ENCODE measurements at places on chromosomes 16 and 17.

GRCh38 chr17:50830352-50830751 is 5.0 kb upstream of the WFIKKN2 start:
- DNase-seq: no peak

DNA sequence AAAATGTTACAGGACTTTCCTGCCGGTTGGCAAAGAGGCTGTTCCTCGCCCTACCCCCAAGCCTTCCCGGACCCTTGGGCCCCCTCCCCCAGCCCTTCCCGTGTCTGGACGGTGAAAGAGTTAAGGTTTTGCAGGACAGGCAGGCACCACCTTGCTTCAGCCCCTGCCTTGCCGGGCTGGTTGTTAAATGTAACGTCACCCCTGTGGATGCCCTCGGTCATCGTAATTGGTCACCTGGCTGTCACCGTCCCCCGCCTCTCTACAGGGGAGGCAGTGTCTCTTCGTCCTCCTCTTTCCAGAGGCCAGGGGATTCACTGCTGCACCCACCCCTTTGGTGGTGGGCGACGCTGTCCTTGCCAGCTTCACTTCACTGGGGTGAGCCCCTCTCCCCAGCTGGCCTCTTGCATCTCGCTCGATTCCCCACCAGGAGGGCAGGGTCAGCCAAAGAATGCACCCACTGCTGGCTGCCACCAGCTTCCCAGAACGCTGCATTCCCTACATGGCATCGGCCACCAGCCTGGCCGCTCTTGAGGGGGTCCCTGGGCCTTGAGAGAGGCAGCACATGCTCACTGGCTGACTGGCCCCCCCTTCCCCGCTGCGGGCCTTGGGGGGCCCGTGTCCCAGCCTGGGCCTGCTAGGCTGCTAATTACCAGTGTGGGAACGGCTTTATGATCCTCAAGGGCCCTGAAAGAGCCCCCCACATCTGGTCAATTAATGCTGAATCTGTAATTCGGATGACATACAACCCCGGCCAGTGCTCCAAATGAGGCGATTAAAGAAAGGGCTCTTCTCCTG is 25.2 kb upstream of the GSE1 start:
- DNase-seq: no peak

GRCh38 chr17:48603959-48604769 is 622 bp downstream of the HOXB6 start:
- no peak for DNase-seq

DNA sequence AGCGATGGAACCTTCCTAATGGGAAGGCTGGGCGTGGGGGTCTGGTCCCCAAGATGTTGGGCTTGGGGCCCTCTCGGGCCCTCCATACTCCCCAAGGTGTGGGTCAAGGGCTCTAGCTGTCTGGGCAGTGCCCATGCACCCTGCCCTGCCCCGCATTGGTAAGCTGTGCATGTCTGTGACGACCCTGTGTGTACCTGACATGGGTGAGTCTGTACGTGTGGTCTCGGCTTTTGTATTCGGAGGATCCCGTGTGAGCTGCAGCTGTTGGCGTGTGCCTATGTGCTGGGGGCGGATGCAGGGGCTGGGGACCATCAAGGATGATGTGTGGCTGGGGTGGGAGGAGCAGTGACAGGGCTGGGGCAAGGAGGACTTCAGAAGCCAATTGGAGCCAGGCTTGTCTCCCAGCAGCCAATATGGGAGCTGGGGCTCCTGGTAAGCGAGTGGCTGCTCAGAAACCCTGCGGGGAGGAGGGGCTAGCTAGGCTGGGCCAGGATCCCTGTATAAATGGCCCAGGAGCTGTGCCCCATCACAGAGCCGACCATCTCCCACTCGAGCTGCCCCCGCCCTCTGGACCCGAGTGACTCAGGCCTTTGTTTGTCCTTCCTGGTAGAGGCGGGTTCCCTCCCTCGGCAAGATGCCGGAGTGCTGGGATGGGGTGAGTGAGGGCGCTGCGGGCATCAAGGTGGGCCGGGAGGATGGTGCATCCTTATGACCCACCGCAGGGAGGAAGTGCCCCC is at the start of gene NDRG4:
Gene NDRG4, plus strand, starts transcription at position 529 of the 737 bp plus-strand sequence. Its CDS starts 106 bp downstream, at position 635.
- DNase-seq: no peak

DNA sequence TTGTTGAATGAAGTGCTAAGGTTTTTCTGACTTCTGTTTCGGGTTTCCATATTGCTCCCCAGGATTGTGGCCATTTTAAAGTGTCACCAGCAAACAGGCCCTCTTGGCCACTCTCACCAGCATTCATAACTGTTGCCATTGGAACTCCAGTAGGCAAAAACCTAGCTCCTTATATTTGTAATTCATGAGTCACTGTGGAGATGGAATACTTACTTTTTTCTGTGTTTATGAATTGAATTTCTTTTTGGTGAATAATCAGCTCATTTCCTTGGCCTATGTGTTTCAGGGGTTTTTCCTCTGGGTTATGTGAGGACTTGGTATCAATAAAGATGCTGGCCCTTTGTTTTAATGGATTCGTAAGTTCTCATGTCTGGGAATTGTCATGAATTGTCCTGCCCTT is 255.1 kb downstream of the SNX29 start:
- DNase-seq: no peak

DNA sequence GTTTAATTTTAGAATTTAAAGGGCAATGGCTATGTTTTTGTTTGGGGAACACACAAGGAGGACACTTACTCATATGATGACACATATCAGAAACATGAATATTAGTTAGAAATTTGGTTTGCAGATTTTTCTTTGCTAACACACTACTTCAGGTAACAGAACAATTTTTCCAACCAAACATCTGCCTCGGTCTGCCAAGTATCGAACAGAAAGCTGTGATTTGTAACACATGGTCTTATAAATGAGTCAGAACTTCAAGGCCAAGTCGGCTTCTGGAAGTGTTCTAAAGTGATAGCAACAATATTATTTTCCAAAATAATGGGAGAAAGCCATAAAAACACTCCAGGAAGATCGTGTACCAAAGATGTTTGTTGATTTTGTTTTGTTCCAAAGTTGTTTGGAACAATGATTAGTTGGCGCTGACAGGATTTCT is 75.9 kb upstream of the PMFBP1 start:
- DNase-seq: no peak

- peak; percentile 4 for DNase-seq
Observed at GRCh38 chr16:13866073-13866472, 53.9 kb upstream of the ERCC4 start.

DNA sequence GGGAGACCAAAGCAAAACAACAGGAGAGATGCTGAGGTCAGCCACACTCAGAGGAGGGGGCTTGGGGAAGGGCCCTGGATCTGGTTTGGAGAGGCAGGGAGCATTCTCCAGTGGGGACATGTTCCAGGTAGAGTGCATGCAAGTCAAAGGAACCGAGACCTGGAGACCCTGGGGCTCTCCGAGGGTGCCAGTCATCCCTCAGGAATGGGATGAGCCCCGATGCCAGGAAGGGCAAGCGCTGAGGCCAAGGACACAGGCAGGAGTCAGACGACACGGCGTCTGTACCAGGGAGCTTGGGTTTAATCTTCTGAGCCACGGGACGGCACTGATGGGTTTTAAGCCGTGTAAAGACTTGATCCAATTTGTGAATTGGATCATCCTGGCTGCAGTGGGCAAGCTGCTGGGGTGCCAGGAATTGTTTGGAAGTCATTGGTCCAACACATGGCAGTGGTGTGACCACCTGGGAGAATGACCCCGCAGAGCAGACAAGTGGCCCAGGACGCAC is 32.9 kb upstream of the ANKRD40CL start:
- no peak for DNase-seq

DNA sequence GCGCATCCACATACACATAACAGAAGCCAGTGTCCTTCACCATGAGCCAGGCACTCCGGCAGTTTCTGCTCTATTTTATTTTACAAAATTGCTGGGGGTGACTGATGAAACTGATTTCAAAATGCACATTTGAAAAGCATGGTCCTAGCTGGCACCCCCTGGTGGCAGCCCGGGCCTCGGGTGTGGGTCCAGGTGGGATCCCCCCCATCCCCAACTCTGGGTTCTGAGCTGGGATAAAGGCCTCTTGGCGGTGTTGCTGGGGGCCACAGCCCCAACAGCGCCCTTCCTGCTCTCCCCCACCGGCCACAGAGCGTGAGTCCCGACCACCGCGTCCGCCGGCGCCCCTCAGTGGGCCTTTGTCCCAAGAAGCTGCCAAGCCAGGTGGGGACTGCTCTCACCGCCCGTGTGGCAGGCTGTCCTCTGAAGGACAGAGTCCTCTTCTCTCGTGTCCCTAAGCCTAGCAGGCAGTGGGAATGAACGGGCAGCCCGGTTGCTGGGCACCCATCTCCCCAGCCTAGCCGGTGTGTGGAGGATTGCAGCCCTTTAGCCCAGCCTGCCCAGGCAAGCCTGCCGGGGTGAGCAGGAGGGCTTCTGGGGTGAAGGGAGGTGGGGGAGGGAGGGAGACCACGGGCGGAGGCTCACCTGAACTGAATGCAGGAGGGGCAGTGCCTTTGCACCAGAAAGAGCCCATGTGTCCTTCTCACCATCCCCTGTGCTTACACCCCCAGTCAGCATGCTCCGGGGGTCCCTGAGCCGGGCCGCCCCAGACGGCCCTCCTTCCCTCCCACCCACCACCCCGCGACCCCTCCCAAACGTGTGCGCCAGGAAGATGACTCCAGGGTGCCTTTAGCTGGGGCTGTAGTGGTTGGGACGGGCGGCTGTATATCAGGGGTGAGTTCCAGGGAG is 898 bp downstream of the SNAI3 start:
- DNase-seq: peak; percentile 43

- DNase-seq: no peak
Observed at GRCh38 chr16:85902366-85903155, 3.6 kb downstream of the IRF8 start.

DNA sequence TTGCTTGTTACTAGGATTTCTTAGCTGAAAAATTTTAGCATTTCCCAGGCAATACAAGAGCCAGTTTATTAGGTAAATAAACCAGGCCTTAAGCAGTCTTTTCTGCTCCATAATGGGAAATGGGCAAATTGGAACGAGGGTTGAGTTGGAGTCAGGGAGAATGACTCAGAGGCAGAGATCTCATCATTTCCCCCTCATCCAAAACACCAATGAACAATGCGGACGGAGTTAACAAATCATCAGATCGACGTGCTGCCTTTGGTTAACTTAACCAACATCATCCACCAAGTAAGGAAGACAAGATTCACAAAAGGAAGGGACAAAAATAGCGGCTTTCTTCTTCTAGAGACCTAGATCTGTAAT is 243.5 kb downstream of the STX8 start:
- no peak for DNase-seq

DNA sequence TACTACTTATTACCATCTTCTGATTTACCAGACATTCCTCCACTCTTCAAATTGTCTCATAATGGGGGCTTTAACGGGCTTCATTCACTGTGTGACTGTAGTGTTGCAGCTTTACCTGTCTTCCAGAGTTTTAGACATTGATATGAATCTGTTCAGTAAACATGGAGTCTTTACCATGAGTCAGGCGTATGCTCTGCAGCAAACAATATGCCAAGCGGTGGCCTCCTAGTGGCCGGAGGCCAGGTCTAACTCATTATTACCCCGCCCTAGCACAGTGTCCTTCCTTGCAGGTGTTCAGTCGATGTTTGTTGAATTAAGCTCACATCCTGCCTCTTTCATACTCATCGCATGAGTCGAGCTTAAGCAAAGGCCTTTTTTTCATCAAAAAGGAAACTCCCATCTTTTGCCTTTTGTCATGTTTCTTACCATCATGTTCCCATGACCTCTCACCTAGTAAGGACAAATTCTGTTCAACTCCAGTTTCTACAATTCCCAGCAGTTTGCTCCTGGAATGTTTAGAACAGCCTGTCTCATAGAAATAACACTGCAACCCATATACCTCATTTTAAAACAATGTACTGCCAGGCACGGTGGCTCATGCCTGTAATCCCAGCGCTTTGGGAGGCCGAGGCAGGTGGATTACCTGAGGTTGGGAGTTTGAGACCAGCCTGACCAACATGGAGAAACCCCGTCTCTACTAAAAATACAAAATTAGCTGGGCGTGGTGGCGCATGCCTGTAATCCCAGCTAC is 39.4 kb downstream of the TUBD1 start:
- no peak for DNase-seq

- no peak for DNase-seq
Observed at GRCh38 chr17:18235743-18236256, 10.4 kb downstream of the LLGL1 start.

DNA sequence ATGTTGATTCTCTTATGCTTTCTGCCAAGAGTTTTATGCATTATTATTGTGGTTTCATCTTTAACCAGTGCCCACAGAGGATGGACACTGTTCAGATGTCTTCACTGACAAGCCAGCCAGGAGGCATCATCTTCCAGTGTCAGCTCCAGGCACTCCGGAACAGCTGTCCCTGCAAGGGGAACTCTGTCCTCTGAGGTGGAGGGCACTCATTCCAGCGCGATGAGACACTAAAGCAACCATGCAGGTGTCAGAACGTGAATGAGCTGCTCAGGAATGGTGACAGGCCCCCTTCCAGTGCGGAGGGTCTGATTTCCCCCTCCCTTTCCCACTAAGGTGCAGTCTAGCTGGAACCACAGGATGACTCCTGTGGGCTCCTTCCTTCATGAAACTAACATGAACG is 117.5 kb downstream of the NOG start:
- no peak for DNase-seq

DNA sequence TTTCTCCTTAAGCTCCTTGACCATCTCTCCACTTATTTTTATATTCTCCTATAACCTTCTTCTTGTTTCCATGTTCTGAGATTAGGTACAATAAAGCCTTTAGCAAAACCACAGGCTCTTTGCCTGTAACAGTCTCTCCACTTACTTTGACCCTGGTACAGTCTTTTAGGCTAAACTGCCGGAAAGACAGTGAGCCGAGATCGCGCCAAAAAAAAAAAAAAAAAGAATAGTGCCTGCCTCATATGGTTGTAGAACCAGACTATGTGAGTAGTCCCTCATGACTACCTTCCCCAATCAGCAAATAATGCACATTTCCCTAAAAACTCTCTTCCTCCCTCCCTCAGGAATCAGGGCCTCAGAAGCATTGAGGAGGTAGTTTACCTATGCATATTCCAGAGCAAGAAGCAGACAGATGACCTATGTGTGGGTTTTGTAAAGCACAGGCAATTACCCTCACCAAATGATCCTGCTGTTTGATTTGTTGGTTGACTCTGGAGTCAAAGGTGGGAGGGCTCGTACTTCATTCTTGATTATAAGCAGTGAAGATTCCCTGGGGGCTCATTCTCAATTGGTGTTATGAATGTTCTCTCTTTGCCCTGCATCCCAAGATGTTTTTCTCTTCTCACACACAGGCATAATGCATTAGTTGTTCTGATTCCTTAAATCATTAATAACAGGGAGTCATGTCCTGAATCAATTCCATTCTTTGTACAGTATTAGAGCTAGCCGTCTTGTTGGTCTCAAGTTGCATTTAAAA is 8.9 kb upstream of the NME1 start:
- DNase-seq: no peak

Measured in stimulated activated CD4-positive, alpha-beta T cell treated with anti-CD3 and anti-CD28 coated beads, Interleukin-15, amount 100 ng/mL, for 1 hour (primary cell).